ENCODE measurements at places on chromosomes 1 and 21.

DNA sequence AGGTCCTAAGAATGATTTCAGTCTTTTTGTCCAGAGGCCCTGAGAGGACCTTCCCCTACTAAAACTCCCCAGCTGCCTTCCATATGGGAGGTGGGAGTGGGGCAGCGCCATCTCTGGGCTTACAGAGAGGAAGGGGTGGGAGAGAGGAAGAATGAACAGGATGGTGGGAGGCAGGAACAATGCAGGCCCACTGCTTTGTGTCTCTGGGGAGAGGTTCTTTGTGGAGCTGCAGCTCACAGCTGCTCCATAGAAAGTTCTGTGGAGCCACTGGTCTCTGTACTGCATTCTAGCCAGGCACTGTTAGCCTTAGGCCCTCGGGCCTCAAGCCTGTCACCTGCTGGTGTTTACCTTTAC is 43.6 kb upstream of the A3GALT2 start:
- DNase-seq, result no peak

DNA sequence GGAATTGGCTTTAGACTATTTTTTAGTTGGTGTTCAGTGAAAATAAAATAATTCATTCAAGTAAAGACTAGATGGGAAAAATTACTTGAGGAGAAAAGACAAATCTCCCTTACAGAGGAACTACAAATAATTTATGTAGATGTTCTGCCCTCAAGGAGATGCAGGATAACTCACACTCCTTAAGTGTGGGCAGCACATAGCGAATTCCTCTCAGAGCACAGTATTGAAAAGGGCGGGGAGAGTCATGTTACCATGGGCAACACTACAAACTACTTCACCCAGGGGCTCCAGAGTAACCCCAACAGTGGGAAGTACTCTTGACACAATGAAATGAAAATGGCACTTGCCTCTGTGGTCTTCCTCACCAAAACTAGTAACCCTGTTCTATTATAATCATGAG is 20.6 kb upstream of the LAMC2 start:
- no peak for DNase-seq

DNA sequence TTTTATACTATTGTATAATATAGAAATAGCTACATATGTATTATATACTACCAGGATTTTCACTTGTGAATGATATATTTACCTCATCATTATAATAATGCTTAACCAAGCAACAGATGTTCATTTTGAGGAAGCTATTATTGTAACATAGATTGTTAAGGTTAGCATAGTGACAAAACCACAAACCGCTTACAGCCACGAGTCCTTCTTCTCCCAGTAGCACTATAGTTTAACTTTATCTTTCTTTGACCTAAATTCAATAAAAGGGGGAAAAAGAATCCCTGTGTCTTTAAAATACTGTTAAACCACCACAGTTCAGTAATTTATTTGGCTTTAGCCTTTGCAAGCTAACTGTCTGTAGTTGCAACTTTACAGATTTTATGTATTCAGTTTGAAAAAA is 1039.4 kb upstream of the B3GALT2 start:
- no peak for DNase-seq

GRCh38 chr1:16085522-16085921 is 12.1 kb upstream of the FAM131C start:
- DNase-seq, result peak; percentile 48

GRCh38 chr1:179807691-179808485 is 64.8 kb downstream of the FAM163A start:
- DNase-seq, result peak; percentile 81

DNA sequence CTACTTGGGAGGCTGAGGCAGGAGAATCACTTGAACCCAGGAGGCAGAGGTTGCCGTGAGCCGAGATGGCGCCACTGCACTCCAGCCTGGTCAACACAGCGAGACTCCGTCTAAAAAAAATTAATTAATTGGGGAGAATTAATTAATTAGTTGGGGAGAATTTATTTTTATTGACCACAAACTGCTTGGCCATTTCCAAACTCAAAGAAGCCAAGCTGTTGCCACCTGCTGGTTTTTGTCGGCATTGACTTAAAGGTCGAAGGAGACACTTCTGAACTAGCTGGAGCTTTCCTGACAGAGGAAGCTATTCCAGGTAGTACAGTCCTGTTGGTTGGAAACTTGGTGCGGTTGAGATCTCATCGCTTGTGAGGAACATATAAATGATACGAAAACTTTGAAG is 13.1 kb downstream of the MAP1LC3C start:
- DNase-seq, result peak; percentile 74

DNA sequence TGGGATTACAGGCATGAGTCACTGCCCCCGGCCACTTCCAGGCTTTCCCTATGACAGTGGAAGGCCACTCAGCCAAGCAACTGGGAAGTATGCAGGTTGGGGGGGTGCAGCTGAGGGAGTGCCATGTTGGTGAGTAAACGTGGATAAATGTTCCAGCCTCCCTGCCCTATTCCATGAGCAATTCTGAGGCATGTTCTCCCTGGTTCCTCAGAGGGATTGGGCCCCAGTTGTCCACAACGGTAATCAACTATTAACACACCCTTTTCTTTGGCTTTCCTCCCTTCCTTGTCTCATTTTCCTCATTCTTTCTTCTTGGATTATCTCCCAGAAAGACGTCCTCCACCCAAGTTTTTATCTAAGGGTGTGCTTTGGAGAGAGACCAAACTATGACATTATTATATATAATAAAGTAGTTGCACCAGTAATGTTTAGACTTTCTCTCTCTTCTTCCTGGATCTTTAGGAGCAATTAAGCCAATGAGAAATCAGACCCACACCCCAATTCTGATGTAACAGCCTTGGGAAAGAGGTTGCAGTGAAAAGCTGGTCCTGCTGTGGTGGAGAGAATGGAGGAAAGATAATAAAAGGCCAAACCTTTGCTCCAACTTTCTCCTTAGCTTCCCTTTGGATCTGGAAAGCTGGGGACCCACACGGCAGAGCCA is 6.8 kb upstream of the SLAMF9 start:
- DNase-seq, result peak; percentile 50

DNA sequence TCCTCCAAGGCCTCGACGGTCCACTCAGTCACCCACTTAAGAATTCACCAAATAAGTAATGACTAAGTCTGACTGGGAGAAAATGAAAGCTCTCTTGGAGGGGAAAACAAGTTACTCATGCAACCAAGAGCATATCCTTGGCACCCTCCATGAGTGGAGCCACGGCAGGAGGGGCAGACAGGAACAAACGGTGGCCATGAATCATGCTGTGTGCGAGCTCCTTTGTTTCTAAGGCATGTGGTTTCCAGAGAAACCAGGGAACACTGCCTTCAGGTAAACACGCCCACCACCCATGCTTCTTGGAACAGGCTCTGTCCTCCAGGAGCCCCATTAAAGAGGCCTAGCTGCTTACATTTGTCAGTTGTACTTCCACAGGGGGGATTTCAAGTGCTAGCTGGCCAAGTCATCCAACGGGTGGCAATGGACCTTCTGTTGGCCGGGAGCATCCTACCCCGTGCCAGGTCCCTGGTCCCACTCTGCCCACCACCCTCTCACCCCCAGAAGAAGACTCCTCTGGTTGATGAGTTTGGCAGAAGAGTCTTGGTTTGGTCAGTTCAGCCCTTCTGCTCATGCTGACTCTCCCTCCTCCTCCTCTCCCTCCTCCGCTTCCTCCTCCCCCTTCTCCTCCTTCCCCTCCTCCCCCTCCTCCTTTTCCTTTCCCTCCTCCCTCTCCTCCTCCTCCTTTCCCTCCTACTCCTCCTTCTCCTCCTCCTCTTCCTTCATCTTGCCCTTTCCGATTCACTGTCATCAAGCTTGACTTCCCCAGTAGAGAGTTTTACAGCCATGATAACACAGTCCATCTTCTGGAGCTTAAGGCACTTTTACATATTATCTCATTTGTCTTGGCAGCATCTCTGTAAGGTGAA is 107.6 kb downstream of the CCDC185 start:
- DNase-seq, result peak; percentile 85

DNA sequence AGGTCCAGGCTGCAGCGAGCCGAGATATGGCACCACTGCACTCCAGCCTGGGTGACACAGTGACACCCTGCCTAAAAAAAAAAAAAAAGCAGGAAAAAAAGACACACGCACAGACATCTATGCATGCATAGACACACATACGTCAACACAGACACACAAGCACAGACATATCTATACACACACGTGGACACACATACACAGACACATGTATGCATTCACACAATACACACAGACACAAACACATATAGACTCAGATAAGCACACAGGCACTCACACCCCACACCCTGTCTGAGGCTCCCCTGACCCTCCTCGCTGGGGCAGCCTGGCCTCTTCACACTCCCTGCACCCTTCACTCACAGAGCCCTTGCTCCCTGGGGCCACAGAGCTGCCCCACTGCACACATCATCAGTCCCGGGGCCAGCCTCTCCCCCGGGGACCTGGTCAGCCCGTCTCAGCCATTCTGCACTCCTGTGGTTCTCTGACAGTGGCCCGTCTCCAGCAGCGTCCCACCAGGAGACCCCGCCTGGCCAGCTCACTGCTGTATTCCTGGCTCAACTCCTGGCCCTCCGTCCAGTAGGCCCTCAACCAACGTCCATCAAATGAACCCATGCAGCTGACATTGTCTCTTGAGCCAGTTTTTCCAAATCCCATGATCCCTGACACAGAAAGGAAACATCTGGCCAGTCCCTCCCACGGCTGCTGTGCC is 4.6 kb upstream of the PRKCZ start:
- DNase-seq, result no peak

GRCh38 chr21:34892209-34892608 is 156.9 kb downstream of the RUNX1 start:
- DNase-seq, result no peak

- DNase-seq, result no peak
Observed at GRCh38 chr1:110035236-110035752, 870 bp downstream of the STRIP1 start.

GRCh38 chr21:45957981-45958600 is 23.5 kb upstream of the COL6A1 start:
- DNase-seq, result no peak

DNA sequence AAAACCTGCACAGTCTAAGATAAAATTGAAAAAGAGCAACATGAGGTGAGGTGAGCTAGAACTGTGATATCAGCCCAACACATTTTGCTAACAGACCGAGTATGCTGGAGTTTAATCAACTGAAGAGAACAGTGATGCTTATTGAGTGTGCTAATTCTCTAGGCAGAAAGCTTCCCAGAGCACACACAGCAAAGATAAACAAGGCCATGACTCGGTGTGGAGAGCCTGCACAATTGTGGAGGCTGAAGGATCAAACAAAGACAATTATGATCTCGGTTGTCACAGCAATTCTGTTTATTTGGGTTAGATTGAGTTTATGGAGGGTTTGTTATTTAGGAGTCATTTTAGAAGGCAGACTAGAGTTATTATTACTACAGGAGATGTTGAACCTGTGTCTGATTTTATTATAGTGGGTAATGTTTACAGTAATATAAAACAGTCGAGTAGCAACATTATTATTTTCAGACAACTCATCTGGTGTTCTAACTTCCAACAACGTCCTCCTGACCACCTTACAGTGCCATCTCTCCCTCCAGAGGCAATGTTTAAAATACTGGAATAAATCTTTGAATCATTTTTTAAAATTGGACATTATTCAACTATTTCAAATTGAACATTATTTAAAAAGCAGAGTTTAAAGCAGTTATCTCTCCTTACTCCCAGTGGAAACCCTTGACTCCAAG is 40.2 kb downstream of the DPT start:
- no peak for DNase-seq

DNA sequence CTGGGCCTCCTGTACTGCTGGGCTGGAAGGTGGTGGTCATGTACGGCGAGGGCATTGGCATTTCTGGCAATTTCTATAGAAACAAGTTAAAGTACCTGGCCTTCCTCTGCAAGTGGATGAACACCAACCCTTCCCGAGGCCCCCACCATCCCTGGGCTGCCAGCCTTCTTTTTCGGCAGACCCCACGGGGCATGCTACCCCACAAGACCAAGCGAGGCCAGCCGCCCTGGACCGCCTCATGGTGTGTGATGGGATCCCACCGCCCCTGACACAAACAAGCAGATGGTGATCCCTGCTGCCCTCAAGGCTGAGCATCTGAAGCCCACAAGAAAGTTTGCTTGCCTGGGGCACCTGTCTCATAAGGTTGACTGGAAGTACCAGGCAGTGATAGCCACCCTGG is 76.0 kb downstream of the NFASC start:
- DNase-seq, result no peak
